ENCODE measurements at places on chromosomes 6 and 20.

GRCh38 chr6:15894973-15895725 lies 232.3 kb upstream of the DTNBP1 start:
- DNase-seq = no peak

DNA sequence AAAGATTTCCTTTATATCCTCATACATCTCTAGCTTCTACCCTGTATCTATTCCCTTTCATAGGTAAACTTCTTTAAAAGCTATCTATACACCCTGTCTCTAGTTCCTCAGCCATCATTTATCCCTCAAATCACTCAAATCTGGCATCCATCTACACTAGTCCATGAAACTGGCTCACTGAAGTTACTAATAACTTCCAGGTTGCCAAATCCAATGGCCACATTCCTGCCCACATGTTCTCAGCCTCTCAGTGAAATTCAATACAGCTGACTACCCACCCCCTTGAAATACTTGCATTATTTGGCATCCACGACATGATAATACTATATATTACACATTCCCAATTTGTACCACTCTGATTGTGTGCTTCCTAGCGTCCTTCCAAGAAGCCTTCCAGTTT lies 8.7 kb downstream of the REPS1 start:
- DNase-seq = no peak

- DNase-seq = no peak
Measured at GRCh38 chr6:137911675-137912191, 44.7 kb downstream of the TNFAIP3 start.

DNA sequence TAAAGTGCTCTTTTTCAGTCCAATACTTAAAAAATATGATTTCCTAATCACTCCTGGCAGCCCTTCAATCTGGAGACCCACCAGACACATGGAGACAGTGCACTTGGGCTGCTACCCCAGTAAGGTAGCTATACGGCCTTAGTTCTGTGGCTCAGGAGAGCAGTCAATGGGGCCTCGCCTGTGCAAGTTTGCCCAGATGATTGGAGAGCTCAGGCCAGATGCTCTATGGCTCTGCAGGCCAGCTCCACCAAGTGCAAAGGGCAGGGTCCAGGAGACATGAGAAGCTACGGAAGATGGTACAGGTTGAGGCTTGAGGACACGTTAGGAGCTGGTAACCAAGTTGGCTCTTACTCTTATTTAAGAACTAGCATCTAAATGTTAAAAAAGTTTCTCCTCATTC lies 30.7 kb downstream of the STK38 start:
- DNase-seq = no peak

DNA sequence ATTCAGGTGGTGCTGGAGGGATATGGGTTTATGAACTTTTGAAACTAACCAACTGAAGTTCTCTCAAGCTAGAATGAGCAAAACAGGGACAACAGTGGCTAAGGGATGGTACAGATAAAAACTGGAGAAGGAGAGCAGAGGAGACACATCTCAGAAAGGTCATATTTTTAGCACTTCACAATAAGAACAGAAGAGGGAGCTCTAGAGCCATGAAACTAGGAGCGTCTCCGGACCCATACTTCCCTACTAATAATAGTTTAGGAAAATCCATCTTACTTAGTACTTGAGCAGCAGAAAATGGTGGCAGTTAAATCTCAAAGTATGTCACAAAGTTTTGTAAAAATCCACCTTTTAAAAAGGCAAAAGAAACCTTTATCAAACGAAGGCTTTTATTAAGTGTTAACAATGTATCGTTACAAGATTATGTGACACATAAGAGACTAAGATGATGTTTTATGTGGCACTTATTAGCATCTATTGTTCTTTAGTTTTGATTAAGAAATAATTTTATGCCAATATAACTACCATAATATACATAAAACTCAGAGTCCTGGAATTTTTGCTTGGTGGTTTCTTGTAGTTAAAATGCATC lies 278.6 kb downstream of the TBC1D32 start:
- DNase-seq = no peak

- DNase-seq = no peak
Measured at GRCh38 chr20:59667981-59668515, 63.7 kb downstream of the PHACTR3 start.

GRCh38 chr6:135633573-135633972 lies 136.0 kb upstream of the AHI1 start:
- no peak for DNase-seq

GRCh38 chr20:40808936-40809335 lies 119.9 kb upstream of the MAFB start:
- no peak for DNase-seq

- DNase-seq = no peak
Measured at GRCh38 chr6:16204653-16205376, 33.6 kb upstream of the GMPR start.

GRCh38 chr6:143160015-143160414 lies 99.3 kb downstream of the AIG1 start:
- DNase-seq = no peak

- peak; percentile 25 for DNase-seq
Measured at GRCh38 chr6:89952105-89952671, 57.9 kb downstream of the GJA10 start.

DNA sequence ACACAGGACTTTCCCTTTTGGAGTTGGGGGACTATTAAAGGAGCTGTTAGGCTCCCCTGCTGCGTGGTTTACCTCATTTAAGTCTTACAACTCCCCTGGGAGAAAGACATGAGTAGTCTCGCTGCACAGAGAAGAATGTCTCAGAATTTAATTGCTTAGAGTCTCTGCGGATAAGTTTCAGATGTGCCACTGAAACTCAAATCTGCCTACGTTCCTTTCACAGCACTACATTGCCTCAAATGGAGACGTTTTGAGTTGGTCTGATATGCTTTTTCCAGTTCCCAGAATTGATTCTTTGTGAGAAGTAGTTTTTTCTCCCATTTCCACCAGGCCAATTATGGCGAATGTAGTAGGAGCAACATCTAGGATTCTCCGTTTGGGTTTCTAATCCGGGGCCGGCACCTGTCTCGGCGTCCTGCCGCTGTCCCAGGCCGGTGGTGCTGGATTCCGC lies 532 bp upstream of the SLC35F1 start:
- DNase-seq = no peak

- DNase-seq = no peak
Measured at GRCh38 chr20:37880726-37881591, 22.0 kb upstream of the VSTM2L start.

DNA sequence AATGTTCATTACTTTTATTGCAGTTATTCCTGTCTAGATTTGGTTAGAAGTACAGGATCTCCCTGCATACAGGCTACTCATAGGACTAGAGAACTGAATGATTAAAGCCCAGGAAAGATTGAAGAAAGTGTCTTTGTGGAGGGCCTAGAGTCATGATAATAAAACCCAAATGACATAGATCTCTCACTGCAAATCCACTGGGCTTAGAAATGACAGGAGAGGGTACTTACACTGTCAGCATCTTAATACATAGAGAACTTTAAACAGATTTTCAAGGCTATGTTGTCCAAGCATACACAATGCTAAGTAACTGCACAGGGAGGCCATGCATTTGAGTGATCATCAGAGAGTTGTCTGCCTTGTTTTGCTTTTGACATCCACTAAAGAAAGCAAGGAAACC lies 383.8 kb upstream of the MAP3K7 start:
- no peak for DNase-seq

DNA sequence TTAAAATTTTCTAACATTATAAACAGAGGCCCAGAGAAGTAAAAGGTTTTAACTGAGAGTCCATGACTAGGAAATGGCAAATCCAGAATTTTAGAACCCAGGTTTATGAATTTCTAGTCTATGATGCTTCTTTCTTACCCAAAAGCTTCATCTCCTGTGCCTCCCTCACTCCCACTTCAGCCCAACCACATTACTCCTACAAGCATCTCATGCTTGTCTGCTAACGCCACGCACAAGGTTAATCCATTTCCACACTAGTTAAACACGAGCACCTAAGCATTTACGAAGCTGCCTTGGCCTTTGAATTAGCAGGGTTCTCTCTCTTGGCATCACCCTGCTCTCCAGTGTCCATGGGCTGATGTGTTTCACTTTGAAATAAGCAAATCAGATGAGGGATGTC lies 32.0 kb downstream of the TNFRSF21 start:
- DNase-seq = no peak

DNA sequence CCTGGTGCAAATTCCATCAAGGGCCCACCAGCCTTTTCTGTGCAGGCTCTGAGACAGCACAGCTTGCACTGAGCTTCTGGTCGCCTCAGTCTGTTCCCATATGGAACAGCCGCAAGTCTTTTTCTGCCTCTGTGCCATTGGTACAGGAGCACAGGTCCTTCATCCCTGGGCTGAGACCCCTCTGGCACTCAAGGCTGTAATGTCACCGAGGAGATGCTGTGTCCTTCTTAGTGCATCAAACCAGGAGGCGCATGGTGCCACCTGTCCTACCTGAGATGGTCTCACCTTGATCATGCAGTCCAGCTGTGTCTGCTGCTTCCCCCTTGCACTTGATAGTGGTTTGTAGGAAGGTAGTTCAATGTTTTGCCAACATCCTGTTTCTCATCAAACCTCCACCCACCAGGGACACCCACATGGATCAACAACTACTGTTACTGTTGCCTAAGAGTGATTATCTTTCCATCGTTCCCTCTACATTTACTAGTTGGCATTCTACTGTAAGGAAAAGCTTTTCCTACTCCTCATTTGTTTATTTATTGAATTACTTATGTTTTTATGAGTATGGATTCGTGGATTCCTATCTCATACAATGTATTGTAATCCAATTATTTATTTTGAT lies 29.0 kb downstream of the FAM50B start:
- no peak for DNase-seq

Data from activated CD4-positive, alpha-beta T cell treated with anti-CD3 and anti-CD28 coated beads, Interleukin-2, amount 50 U/mL, for 48 hours (primary cell).